Sigmoid colon (tissue), 7 donors: ENCODE measurements at places on chromosomes 6 and 20.

- H3K4me1 ChIP-seq, result no peaks in the 10 kb centered on the region
- no peaks in the 10 kb centered on the region for H3K27me3 ChIP-seq
- no peaks in the 10 kb centered on the region for H3K36me3 ChIP-seq
- no peak overlapping the region for H3K27ac ChIP-seq
- DNase-seq, result no peak
Measured at GRCh38 chr20:48880331-48880730, 41.2 kb upstream of the ARFGEF2 start.

- H3K36me3 ChIP-seq, result no peaks in the 10 kb centered on the region
- H3K27ac ChIP-seq, result no peak overlapping the region
- H3K4me3 ChIP-seq, result no peak overlapping the region
- peaks cover 57% of the 10 kb centered on the region for H3K27me3 ChIP-seq
- no peaks in the 10 kb centered on the region for H3K4me1 ChIP-seq
Measured at GRCh38 chr6:34066218-34066571, 79.7 kb downstream of the GRM4 start.

- H3K27ac ChIP-seq, result no peak overlapping the region
- no peak overlapping the region for H3K4me3 ChIP-seq
- H3K4me1 ChIP-seq, result no peaks in the 10 kb centered on the region
- H3K36me3 ChIP-seq, result no peaks in the 10 kb centered on the region
- H3K27me3 ChIP-seq, result no peaks in the 10 kb centered on the region
- DNase-seq, result no peak
Measured at GRCh38 chr20:55947701-55948100, 57.6 kb downstream of the CBLN4 start.

DNA sequence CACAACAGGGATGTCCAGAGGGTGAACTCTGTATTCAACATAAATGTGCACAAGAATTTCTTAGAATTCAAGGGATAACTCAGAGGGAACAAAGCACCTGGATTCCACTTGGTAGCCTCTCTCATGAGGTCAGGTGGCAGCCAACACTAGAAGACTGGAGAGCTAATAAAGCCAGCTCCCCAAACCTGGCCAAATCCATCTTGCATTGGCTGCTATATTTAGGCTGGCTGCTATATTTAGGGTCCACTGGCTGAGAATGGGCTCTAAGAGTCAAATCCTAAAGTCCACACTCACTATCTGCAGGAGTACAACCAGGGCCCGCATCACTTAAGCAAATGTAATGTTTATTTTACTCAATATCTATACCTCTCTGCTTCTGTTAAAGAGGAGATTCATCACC lies 20.0 kb downstream of the TBC1D7 start:
- no peaks in the 10 kb centered on the region for H3K36me3 ChIP-seq
- no peak overlapping the region for H3K4me3 ChIP-seq
- H3K27ac ChIP-seq, result no peak overlapping the region
- H3K4me1 ChIP-seq, result no peaks in the 10 kb centered on the region

- no peaks in the 10 kb centered on the region for H3K27me3 ChIP-seq
- no peak overlapping the region for H3K27ac ChIP-seq
- H3K36me3 ChIP-seq, result no peaks in the 10 kb centered on the region
- H3K4me1 ChIP-seq, result no peaks in the 10 kb centered on the region
Measured at GRCh38 chr6:41646026-41646795, 7.9 kb downstream of the MDFI start.

- no peaks in the 10 kb centered on the region for H3K4me1 ChIP-seq
- H3K27ac ChIP-seq, result no peak overlapping the region
- H3K36me3 ChIP-seq, result no peaks in the 10 kb centered on the region
- H3K4me3 ChIP-seq, result no peak overlapping the region
- no peak for DNase-seq
Measured at GRCh38 chr6:42185597-42185996, 9.2 kb downstream of the GUCA1B start.

DNA sequence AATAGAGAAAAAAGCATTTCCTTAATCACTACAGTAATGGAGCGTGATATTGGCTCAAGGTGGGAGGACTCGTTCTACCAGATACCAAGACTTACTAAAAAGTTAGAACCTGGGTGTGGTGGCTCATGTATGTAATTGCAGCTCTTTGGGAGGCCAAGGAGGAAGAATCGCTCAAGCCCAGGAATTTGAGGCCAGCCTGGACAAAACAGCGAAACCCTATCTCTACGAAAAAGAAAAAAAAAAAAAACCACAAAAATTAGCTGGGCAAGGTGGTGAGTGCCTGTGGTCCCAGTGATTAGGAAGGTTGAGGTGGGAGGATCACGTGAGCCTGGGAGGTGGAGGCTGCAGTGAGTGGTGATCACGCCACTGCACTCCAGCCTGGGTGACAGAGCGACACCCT lies 24.0 kb upstream of the ATRN start:
- no peaks in the 10 kb centered on the region for H3K36me3 ChIP-seq
- no peaks in the 10 kb centered on the region for H3K27me3 ChIP-seq
- H3K4me1 ChIP-seq, result no peaks in the 10 kb centered on the region
- H3K27ac ChIP-seq, result no peak overlapping the region
- DNase-seq, result no peak
- no peak overlapping the region for H3K4me3 ChIP-seq

DNA sequence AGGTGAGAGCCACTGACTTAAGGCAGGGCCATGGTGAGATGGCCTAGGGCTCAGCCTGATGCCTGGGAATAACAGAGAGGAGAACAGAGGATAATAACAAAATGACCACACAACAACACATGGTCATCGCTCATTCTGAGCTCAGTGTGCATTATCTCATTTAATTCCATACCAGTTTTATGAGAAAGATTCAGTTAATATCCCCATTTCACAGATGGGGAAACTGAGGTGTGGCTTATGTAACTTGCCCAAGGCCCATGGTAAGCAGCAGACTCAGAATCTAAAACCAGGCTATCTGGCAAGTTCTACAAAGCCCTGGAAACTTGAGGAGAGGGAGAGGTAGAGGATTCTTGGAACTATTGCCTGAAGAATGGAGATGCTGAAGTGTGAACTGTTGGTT lies 200.9 kb upstream of the PMEPA1 start:
- no peak for DNase-seq
- H3K27me3 ChIP-seq, result no peaks in the 10 kb centered on the region

DNA sequence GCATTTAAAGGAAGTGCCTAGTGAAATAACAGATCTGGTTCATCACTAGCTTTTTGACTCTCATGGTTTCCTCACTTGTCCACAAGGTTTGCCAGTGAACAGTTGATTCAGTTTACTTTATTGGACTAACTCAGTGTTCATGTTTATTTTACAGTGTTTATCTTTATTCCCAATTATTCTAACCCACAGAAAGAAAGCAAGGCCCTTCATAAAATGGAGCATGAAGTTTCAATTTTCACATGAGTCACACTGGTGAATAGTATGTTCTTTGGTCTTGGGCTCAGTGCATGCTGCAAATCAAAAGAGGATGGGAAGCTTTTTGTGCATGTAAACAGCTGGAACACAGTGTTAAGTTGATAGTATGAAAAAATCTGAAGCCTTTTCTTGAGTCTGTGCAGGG lies 217.6 kb upstream of the HDDC2 start:
- no peak overlapping the region for H3K4me3 ChIP-seq
- H3K27me3 ChIP-seq, result no peaks in the 10 kb centered on the region
- H3K4me1 ChIP-seq, result no peaks in the 10 kb centered on the region
- H3K27ac ChIP-seq, result no peak overlapping the region

GRCh38 chr20:18180815-18181214 lies 43.2 kb downstream of the KAT14 start:
- no peak overlapping the region for H3K4me3 ChIP-seq
- H3K4me1 ChIP-seq, result no peaks in the 10 kb centered on the region
- no peak overlapping the region for H3K27ac ChIP-seq

GRCh38 chr6:158303210-158303731 lies 9.0 kb upstream of the TULP4 start:
- no peaks in the 10 kb centered on the region for H3K36me3 ChIP-seq
- H3K4me1 ChIP-seq, result peaks cover 7% of the 10 kb centered on the region
- no peak overlapping the region for H3K27ac ChIP-seq
- H3K4me3 ChIP-seq, result no peak overlapping the region
- no peaks in the 10 kb centered on the region for H3K27me3 ChIP-seq

DNA sequence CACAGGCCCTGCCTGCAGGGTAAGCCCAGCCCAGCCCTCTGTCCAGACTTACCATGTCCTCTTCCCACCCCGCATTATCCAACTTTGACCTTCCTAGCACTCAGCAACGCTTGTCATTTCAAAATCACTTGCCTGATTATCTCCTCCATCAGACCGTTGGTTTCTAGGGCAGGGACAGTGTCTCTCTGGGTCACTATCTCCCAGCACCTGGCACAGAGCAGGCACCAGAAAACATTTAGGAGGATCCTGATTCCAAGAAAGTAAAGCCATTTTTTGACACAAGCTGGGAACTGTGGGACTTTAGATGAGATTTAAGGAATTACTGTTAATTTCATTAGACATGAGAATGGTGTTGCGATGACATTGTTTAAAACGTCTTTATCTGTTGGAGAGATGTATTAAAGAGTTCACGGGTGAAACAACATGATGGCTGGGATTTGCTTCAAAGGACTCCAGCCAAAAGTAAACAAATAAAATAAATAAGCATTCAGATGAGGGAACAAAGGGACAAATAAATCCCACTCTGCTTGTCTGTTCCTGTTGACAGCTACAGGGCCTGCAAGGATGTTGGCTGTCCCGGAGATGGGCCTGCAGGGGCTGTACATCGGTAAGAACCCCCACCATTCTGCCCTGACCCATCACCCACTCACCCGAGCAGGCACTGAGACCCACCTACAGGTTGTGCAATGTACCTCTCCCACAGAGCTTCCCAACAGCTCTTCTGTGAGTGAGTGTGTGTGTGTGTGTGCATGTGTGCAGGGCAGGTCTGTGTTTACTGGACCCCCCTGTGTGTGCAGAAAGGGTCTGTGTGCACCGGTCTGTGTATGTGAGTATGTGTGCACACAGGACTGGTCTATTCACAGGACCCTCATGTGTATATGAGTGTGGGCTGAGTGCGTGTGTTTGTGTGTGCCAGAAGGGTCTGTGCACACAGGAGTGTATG lies 5.9 kb downstream of the HSPA12B start:
- no peaks in the 10 kb centered on the region for H3K36me3 ChIP-seq
- no peak overlapping the region for H3K27ac ChIP-seq
- H3K27me3 ChIP-seq, result peaks cover 5% of the 10 kb centered on the region
- H3K4me3 ChIP-seq, result no peak overlapping the region

- H3K27ac ChIP-seq, result peak overlapping the region; percentile 14
- peak; percentile 86 for DNase-seq
- H3K36me3 ChIP-seq, result no peaks in the 10 kb centered on the region
- H3K4me1 ChIP-seq, result no peaks in the 10 kb centered on the region
Measured at GRCh38 chr20:62433658-62434497, 6.5 kb upstream of the RBBP8NL start.

DNA sequence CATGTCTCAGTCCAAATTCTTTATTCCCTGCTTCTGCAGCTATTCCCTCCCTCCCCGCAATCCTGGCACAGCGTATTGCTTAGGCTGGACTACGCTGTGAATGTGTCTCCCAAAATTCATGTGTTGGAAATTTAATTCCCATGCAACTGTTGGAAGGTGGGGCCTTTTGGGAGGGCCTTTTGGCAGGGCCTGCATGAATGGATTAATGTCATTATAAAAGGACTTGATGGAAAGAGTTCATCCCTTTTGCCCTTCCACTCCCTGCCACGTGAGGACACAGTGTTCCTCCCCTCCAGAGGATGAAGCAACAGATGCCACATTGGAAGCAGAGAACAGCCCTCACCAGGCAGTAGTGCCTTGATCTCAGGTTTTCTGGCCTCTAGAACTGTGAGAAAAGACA lies 20.4 kb upstream of the NOTCH4 start:
- H3K27ac ChIP-seq, result peak overlapping the region; percentile 67
- DNase-seq, result peak; percentile 76
- H3K36me3 ChIP-seq, result no peaks in the 10 kb centered on the region
- H3K27me3 ChIP-seq, result no peaks in the 10 kb centered on the region

DNA sequence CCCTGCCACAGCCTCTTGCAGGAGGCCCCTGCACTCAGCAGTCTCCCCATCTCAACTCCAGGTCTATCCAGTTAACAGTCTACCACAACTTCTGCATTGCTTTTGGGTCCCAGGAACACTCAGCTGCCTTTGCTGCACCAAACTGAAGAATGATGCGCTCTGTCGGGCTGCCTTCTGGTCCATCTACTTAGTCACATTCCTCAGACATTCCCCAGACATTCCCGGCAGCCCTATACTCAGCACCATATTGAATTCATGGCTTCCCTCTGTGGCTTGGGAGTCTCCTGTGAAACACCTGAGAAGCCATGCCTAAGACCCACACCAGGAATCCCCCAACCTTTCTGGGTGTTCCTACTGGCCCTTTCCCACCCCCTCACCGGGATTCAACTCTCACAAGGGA lies 99.6 kb upstream of the COL21A1 start:
- no peaks in the 10 kb centered on the region for H3K27me3 ChIP-seq
- H3K4me3 ChIP-seq, result no peak overlapping the region
- H3K4me1 ChIP-seq, result peaks cover 4% of the 10 kb centered on the region
- H3K36me3 ChIP-seq, result no peaks in the 10 kb centered on the region

DNA sequence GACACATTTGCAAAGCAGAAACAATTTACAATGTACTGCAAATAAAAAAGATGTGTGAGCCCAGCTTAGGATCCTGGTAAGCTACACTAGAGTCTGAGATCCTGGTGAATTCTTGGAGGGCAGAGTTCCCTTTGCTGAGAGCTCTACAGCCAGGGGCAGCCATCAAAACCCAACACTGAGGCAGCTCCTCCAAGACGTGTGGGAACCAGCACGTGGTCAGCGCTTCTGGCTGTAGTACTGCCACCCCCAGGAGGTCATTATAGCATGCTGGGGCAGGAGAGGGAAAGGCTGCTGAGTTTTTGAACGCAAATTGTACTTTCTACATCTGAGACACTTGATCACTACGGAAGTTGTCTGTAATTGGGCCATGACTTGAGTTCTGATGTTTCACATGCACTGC lies 131.5 kb downstream of the INSM1 start:
- no peak overlapping the region for H3K4me3 ChIP-seq

DNA sequence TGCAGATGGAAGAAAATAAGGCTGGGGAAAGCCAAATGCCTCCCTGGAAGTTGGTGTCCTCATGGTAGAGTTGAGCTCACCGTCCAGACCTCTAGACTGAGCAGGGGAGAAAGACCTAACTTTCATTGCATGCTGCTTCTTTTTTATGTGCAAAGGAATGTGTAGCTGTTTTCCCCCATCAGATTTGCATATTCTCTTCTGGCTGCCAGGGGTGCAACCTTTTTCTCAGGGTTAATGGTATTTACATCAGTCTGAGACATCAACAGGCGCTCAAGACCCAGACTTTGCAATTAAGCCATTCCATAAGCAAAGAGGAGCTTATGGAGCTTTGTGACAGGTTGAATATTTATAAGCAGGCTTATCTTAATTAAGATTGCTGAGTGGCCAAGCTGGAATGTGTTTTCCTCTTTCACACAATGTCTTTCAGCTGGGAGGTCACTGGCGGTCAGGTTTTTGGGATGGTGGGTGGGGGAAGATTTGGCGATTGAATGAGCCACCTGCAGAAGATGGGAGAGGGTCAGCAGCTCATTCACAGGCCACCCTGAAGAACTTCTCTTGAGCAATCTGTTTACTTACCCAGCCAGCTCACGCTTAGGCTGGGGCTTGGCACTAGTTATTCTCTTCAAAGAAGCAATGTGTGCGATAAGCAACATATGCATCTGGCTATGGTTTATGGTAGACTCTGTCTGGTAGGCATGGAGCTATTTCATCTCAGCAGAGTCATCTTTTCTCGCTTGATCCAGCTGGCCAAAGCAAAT lies 88.6 kb downstream of the SCP2D1 start:
- no peak overlapping the region for H3K27ac ChIP-seq
- H3K4me1 ChIP-seq, result no peaks in the 10 kb centered on the region
- no peak for DNase-seq

- H3K27me3 ChIP-seq, result no peaks in the 10 kb centered on the region
- no peak for DNase-seq
- no peaks in the 10 kb centered on the region for H3K36me3 ChIP-seq
- no peak overlapping the region for H3K4me3 ChIP-seq
- no peak overlapping the region for H3K27ac ChIP-seq
- H3K4me1 ChIP-seq, result peaks cover 26% of the 10 kb centered on the region
Measured at GRCh38 chr6:44494011-44494501, 106.5 kb downstream of the CDC5L start.
